IPS DF 19.7 (cell line): ENCODE measurements at places on chromosomes 2 and 18.

DNA sequence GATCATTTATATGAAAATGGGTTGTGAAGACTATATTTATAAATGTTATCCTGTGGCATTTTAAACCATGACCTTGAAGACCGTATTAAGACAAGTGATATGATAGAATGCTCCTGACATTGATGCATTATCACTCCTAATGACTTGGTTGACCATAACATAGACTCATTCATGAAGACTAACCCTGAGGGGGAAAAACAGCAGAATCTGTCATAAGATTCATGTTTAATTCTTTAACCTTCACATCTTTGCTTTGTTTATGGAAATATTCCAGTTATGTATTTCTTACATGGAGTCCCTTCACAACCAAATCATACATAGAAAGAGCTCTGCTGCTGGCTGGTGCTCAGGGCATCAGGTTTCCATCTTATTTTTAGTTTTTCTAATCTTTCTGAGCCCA lies 78.4 kb downstream of the CTNNA2 start:
- DNase-seq, result no peak

GRCh38 chr2:96256611-96257113 lies 9.1 kb downstream of the TMEM127 start:
- DNase-seq, result no peak

DNA sequence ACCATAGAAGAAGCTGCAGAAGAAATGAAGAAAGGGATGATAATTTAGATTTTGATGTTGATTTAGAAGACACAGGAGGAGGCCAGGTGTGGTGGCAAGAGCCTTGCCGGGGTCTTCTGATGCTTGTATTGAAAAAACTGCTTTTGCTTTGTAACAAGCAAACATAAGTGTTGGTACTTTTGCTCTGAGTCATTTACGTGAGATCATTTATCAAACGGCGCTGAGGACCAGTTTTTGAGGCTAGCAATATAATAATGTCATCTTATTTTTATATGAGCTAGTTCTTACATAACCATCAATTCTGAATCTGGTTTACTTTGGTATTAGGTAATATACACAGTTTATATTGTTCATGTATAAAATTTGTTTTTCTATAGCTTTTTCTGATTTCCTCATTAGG lies 30.6 kb downstream of the SPTBN1 start:
- no peak for DNase-seq

GRCh38 chr2:99485411-99485810 lies 4.4 kb downstream of the REV1 start:
- DNase-seq, result no peak

DNA sequence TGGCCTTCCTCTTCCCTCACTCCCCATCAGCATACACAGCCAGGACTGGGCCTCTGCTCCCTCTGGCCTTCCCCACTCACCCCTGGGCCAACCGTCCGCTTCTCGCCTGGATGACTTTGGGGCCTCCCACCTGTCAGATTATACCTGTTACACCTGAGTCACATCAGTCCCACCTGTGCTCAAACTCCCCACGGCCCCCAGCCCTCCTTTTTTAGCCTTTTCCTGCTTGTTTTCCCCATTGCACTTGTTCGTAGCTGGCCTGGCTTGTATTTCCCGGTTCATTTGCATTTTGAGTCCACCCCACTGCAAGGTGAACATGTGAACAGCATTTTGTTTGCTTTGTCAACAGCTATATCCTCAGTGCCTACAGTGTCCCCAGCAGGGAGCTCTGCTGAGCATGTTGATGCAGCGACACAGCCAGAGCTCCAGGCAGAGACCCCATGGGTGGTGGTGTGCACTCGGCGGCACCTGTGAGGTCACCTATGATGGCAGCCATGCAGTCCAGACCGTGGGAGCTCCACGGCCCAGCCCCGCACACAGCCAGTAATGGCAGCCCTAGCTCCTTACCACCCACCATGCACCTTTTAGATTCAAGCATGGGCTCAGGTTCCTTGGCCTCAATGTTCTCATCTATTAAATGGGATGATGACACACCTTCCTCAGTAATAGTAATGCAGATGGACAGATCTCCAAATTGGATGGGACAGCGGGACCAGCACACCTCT lies 276.4 kb upstream of the HS6ST1 start:
- DNase-seq, result no peak

GRCh38 chr2:187379869-187380268 lies 68.2 kb downstream of the CALCRL start:
- DNase-seq, result no peak

- DNase-seq, result no peak
Measured at GRCh38 chr2:205685314-205686055, 3.2 kb downstream of the NRP2 start.

GRCh38 chr18:37491526-37491925 lies 74.1 kb downstream of the CELF4 start:
- no peak for DNase-seq

DNA sequence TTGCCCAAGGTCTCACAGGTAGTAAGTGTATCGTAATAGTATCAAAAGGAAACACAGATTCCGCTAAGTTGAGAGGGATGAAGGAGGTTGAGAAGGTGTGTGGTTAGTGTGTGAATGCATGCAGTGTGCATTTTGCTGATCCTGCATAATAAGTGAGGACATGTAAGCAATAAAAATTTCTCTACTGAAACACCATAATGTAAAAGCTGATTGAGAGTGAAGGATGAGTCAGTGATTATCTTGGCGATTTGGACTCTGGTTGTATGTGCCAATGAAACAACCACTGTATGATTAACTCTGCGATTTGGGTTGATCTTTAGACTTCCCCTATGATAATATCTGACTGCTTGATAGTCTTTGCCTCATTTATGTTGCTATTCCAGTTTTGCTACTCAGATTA lies 16.7 kb upstream of the ADGRF3 start:
- no peak for DNase-seq
